Lower lobe of right lung (tissue), 2 donors: ENCODE measurements at places on chromosomes 16 and 17.

- DNase-seq = no peak
Measured at GRCh38 chr17:2385240-2386210, 15.3 kb downstream of the MNT start.

DNA sequence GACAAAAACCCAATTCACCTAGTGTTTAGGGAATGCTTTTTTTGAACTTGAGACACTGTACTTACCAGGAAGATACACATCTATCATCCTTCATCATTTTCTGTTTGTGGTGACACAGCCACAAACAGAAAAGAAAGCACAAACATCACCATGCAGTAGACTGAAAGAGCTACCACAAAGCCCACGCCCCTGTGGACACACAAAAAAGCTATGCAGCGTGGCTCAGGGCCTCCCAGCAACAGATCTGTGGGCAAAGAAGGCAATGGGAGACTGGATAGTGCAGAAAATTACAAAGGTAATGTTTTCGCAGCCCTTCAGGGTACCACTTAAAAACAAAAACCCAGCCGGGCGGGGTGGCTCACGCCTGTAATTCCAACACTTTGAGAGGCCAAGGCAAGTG, 9.6 kb downstream of the COTL1 start:
- no peak for DNase-seq

DNA sequence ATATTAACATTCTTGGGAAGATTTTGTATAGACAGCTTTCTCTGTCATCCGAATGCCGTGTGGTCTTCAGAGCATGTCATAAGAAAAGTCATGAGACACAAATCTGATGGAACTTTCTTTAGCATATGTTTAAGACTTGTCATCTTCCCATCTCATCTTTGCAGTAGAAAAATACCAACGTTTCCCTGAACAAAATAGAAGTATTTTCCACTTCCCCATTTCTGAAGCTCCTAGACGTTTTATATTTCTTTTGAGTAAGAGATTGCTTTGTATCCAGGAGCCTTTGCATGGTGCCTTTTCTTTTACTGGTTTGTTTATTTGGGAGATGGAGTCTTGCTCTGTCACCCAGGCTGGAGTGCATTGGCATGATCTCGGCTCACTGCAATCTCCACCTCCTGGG, 235.1 kb downstream of the PRKCA start:
- no peak for DNase-seq

DNA sequence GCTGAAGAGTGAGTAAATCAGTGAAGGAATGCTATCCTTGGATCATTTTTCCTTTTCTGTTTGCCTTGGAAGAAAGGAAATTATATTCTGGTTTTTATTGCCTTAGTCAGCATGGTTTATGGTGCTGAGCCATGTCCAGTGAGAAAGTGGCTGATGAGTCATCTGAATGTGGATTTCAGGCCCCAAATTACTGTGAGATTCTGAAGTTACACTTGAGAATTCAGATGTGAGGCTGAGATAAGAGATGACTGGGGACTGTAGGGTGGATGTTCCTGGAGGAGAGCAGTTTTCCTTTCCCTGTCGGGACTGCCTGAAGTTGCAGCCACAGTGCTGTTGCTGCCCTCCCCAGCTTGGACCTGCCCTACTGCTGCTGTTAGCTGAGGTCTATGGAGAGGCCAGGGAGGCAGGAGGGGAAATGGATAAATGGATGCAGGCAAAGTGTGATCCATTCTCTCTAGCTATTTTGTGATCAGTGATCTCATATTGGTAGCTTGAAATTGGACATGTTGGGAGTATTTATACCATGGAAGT, 4.2 kb upstream of the MAP3K14 start:
- peak; percentile 17 for DNase-seq

GRCh38 chr17:7823581-7824001, 10.4 kb upstream of the KDM6B start:
- DNase-seq = no peak

GRCh38 chr17:63703029-63703428, 3.1 kb upstream of the LIMD2 start:
- DNase-seq = no peak

DNA sequence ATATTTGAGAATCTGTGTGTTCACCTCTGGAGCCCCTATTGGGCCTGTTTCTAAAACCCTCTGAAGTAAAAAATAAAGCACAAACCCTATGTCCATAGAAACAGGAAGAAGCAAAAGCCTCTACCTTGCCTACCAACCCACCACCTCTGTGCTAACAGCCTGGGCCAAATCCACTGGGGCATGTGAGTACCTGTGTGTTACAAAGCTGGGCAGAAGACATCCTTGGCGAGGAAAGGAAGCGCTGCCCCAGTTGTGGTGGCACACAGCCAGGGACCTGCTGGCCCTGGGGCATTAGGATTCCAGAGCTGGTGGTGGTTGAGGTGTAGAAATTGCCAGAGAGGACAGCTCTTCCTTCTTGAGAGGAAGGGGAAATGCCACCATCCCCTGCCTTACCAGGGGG, 30.0 kb downstream of the MYO18A start:
- no peak for DNase-seq

GRCh38 chr16:1159325-1159972, 6.5 kb downstream of the CACNA1H start:
- DNase-seq = no peak

DNA sequence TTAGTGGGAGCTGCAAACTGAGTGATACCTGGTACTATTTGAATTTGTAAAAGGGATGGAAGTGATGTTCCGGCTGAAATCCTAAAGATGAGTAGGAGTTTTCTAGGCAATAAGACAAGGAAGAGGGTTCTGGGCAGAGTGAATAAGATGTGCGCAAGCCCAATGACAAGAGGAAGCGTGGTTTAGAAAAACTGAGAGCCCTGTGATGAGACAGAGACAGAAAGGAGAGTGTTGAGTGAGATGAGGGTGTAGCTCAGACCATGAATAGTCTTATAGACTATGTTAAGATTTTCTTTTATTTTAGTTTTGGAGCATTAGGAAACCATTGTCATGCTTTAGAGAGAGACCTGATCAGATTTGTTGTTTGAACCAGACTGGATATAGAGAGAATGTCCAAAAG, 50.2 kb downstream of the COX10 start:
- DNase-seq = no peak

DNA sequence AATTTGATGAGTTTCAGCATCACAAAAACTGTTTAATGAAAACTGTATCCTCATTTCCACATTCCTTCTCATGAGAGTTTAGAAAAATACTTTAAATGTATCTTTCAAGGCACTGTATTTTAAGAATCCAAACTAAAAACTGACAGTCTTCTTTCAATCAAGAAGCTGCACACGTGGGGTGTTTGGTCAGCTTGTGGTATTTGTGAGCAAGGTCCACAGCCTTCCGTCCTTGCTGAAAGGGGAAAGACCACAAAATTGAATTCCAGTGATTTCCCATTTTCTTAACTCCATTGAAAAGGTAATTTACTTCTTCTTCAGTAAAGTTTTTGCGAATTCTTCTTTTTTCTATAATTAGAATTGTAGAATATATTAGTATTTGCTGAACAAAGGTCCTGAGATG, 3.4 kb upstream of the DYNC1LI2 start:
- no peak for DNase-seq

DNA sequence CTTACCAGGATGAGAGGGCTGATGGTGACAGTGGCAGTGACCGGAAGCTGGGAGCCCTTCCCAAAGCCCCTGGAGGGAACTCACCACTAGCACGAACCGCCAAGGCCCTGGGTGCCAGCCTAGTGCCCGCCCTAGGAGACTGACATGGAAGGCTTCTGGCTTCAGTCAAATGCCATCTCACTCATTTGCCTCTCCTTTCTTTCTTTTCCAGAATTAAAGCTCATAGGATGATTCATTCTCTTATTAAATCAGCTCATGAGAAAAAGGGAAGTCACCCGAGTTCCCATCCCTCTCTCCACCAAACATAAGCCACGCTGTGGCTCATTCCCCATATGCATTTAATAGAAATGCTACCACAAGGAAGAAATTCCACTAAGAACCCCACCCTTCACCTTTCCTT, 12.1 kb downstream of the CUEDC1 start:
- DNase-seq = no peak

- DNase-seq = no peak
Measured at GRCh38 chr16:87459027-87459426, 33.8 kb downstream of the ZCCHC14 start.

DNA sequence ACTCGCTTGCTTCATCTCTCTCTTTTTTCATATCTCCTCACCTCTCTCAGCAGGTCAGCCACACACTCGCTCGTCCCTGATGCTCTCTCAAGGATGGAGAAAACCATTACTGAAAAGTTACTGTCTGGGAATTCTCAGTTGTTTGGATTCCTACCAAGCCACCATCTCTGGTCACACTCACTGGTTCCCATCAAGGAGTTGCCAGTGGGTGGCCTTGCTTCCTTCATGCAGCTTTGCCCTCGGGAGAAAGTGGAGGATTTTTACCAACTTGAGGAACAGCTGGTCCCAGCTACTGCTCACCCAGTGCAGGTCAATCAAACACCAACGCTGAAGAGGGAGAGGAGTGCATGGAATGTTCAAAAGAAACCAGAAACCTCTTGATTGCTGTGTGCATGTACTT, 25.3 kb downstream of the MEOX1 start:
- DNase-seq = no peak

GRCh38 chr16:7319514-7319913, 13.1 kb upstream of the RBFOX1 start:
- no peak for DNase-seq

- no peak for DNase-seq
Measured at GRCh38 chr17:48160177-48161081, 52.9 kb downstream of the SNX11 start.

DNA sequence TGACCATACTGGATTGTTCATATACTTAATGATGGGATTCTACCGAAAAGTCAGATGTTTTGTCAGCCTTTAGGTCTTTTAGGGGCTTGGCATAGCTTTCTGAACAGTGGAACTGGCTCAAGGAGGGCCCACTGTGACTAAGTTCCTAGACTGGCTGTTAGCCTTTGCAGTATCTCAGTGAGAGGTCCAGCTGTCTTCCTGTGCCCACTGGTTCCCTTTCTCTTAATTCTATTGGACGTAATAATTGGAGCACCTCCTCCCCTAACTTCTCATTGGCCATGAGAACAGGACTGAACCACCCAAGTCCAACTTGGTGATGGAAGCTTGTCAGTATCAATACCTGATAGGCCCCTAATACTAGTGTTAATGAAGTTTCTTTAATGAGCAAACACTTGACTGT, 13.5 kb downstream of the KPNA2 start:
- no peak for DNase-seq

GRCh38 chr17:81582341-81582740, 30.2 kb upstream of the FAAP100 start:
- DNase-seq = no peak

GRCh38 chr16:84496991-84497390, 7.5 kb downstream of the MEAK7 start:
- no peak for DNase-seq

- no peak for DNase-seq
Measured at GRCh38 chr17:42404326-42405055, 16.2 kb upstream of the STAT3 start.

GRCh38 chr17:47304186-47304585, 19.6 kb upstream of the EFCAB13 start:
- DNase-seq = no peak

GRCh38 chr17:68511254-68511670, 968 bp upstream of the PRKAR1A start:
- no peak for DNase-seq

GRCh38 chr17:3553419-3554401, 3.9 kb downstream of the TRPV3 start:
- DNase-seq = no peak

GRCh38 chr17:45021607-45022287, 29.7 kb downstream of the DCAKD start:
- DNase-seq = peak; percentile 79

GRCh38 chr16:76276745-76277438, at the start of gene CNTNAP4:
TSS of gene CNTNAP4 (plus strand) at chr16:76277401. CDS start at chr16:76277663, 262 bp downstream.
- no peak for DNase-seq

- DNase-seq = no peak
Measured at GRCh38 chr17:37160944-37161343, 212.2 kb downstream of the AATF start.

GRCh38 chr17:16287563-16288027, 65.7 kb downstream of the CENPV start:
- DNase-seq = no peak

DNA sequence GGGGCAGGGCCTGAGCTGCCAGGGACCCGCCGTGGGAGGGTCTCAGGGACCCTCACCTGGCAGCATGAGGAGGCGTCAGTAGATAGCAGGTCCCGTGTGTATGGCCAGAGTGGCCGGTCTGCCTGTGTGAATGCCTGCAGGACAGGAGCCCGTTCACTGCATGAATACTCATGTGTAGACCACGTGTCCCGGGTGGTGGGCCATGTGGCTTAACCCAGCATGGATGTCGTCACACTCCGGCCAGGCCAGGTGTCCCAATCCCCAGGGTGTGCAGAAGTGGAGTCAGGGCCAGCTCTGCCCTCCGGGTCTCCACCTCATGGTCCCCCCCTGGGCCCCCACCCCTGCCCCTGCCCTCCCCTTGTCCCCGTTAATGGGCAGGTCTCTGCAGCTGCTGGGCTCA, 53.7 kb downstream of the BAHCC1 start:
- DNase-seq = no peak

DNA sequence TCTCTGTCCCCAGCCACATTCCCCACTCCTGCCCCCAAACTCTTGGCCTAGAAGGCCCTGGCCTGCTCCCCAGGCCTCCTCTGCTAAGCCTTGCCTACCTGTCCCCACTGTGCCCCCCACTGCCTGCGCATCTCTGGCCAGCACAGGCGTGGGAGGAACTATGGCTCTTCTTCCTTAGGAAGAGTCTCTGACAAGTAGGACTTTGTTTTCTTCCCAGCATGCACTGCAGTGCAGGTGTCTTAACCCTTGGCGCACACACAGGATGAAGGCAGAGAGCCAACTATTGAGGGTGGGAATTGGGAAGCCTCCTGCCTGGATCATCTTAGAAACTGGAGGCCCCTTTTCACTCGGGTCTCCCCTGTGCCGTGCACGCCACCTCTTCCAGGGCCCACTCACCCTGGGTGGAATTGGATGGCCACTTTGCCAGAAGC, 3.6 kb downstream of the AMDHD2 start:
- no peak for DNase-seq

DNA sequence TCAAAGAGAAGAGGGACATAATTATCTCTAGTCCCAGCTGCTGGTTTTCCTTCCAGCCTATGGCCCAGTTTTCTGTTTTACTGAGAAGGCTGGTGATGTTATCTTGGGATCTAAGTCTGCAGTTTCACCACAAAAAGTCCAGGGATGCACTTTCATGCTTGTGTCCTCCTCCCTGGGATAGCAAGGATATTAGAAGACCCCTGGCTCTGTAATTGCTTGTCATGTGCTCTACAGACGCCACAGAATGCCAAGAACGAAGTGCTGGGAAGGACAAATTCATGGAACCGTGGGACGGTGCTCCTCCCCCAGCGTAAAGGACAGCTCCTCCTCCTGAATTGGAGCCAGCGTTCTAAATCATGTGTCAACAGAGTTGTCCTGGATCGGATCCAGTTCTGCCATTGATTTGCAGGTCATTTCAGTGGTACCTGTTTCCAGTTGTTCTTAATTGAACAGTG, 8.6 kb downstream of the MAPT start:
- DNase-seq = no peak

- DNase-seq = peak; percentile 88
Measured at GRCh38 chr16:56625140-56625942, at the start of gene MT1E. TSS of gene MT1E (plus strand) at chr16:56625781. CDS start at chr16:56625852, 71 bp downstream.
